ENCODE measurements at places on chromosomes 4 and X.

- no peak for DNase-seq
Observed at GRCh38 chr4:48011722-48012121, 4.8 kb downstream of the CNGA1 start.

- no peak for DNase-seq
Observed at GRCh38 chrX:140661643-140662042, 47.9 kb upstream of the LINC00632 start.

DNA sequence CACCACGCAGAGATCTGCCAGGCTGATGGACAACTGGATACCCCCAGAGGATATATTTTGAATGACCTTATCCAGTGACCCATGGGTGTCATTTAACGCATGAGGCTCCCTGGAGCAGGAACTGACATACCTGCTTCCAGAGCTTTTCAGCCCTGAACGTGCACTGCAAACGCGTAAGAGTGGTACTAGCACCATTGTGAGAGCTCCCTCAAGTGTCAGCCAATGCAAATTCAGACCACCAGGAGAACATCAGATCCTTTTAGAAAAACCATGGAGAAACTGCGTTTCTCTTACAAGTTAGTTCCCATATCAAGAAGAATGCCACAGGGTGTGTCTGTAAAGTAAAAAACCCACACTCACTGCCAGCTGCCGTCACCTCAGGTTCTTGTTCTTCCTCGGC, 7.3 kb downstream of the TREX2 start:
- no peak for DNase-seq

DNA sequence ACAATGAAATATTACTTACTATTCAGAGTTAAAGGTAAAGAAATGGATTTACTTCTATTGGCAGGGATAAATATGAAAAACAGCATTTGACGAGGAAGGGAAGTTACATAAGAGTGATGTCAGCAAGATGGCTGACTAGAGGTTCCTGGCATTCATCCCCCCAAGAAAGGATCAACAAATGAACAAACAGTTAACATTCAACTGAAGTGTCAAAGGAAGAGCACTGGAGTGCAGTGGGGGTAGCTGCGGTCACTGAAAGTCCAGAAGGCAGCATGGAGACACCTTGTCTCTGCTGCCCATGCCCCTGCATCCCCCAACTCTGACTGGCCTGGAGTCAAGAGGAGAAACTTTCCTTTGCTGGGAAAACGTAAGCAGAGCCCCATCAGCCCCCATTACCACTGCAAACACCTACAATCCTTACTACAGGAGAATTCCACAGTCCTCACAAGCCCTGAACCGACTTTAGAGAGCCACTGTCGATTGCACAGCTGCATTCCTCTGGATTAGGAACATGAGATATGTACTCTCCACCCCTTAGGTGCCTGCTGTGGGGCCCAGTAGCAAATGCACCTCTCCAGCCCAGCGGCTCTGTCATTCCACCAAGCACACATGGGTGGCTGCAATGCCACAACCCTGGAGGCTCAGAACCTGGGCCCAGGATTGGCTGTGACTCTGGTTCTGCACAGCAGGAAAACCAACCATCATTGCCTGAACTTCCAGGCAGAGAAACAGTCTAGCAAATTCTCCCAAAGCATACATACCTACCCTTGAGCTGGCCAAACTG, 79.5 kb downstream of the CBR4 start:
- DNase-seq: no peak

DNA sequence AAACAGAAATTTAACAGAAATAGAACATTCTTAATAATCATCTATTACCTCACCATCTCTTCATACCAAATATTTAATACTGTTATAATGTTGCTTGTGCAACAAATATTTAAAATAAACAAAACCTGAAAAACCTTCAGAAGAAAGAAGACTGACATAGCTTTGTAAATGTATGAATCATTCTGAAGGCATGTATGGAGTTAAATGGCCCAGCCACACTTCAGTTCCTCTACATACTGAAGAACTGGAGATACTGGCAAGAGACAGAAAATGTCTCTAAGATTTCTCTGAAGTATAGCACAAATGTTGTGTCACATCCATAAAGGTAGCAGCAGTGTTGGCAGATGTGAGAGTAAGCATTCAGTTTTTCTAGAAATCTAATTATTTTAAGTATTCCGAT, 275.3 kb upstream of the FGF13 start:
- no peak for DNase-seq

- DNase-seq: no peak
Observed at GRCh38 chr4:108953941-108954340, 191.1 kb upstream of the ETNPPL start.

DNA sequence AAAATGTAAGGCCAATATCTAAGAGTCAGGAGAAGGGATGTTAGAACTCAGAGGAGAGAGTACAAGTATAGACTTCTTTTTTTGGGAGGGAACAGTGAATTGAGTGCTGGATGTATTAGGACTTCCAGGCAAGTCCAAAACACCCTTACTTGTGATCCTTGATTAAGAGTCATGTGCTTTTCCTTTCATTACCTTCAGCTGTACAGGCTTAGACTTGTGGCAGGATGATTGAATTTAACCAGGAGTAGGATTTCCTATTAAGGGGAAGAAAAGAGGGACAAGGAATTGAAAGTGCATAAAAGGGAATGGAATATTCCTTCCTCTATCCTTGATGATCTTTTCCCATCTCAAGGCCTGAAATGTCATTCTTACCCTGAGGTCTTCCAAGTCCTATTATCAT, 606.7 kb downstream of the STIM2 start:
- no peak for DNase-seq

- DNase-seq: no peak
Observed at GRCh38 chr4:3112201-3112600, 37.7 kb downstream of the HTT start.

- DNase-seq: no peak
Observed at GRCh38 chr4:153755186-153755585, 4.6 kb downstream of the RNF175 start.

DNA sequence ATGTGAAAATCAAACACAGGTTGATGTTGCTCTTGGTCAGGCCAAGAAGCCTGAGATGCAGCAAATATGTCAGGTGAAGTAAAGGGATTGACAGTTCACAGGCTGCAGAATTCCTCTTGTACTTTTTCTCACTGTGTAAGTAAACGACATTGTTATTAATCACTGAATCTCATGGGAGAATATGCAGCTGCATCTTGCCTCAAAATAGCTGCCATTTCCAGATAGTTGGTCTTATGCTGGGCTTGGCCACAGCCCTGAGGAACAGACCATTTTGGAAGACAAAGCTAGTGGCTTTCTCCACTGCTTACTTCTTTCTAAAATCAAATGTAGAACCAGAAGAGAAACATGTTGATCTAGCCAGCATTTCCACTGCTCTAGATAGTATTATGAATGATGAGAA, 403.4 kb upstream of the NR3C2 start:
- no peak for DNase-seq

- peak; percentile 46 for DNase-seq
Observed at GRCh38 chrX:123959281-123960063, 2.0 kb upstream of the STAG2 start.

GRCh38 chr4:80006935-80007744, 65.9 kb downstream of the ANTXR2 start:
- DNase-seq: no peak

DNA sequence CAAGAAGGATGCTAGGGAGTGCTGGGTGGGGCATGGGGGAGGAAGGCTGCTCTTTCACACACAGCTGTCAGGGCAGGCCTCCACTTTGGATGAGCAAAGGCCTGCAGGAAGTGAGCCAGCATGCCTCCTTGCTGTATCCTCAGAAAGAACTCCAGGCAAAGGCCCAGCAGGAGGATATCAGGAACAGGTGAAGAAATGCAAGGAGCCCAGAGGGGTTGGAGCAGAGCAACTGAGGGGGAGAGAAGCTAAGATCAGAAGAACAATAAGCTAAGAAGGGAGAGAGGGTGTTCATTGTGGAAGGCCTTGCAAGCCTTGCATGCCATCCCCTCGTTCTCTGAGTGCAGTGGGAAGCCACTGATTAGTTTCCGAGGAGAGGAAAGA, 115.1 kb downstream of the CAMK2D start:
- DNase-seq: no peak

DNA sequence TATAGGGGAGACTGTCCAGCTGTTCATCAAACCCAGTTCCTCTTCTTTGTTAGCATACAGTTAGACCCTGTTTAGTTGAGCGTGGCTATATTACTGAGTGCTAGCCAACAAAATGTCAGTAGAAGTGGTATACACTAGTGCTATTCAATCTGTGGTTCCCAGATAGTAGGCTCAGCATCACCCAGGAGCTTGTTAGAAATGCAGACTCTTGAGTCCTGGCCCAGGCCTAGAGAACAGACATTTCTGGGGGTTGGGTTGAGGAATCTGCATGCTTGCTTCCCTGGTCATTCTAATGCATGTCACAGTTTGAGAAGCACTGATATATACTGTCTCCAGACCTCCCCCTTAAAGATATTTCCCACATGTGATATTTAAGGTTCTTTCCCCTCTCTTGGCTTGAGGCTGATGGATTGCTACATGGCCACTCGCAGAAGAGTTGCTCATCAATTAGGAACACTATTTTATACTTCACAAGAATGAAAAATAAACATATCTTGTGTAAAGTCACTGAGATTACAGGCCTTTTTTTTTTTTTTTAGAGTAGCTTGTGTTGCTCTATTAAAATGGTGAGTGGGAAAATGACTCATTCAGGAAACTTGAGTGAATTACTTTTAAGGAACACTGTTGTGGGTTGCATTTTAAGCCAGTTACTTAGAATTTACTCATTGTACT, 289.0 kb downstream of the STIM2 start:
- DNase-seq: no peak

DNA sequence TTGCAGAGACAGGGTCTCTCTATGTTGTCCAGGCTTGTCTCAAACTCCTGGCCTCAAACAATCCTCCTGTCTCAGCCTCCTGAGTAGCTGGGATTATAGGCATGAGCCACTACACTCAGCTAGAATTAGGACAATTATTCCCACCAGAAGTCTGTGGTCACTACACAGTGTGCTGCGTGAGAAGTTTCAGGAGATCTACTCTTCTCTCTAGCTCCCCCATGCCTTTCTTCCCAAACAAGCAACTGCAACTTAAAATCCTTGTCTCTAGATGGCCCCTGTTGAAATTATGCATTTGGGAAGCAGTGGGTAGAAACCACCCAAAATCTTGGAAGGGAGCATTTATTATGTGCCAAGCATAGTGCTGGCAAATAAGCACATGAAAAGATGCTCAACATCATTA, 21.1 kb upstream of the MAP7D3 start:
- DNase-seq: no peak

DNA sequence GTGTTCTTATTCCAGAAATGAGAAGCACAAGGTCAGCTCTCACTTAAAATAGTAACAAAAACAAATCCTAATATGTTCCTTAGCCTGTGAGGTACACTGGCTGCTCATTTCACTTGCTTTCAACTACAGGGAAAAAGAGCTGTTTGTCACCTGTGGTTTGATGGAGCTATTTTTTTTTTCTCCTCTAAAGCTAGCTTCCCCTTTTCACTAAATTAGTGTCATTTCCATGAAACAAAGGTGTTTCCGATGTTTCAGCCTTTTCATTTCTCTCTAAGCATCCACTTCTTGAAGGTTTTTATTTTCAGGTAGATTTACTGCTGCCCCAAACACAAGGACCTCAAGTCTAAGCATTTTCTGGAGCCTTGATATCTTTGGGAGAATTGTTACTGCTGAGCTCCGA, 148.6 kb downstream of the RBMX2 start:
- no peak for DNase-seq

- DNase-seq: no peak
Observed at GRCh38 chrX:108945883-108946523, 209.6 kb upstream of the IRS4 start.

DNA sequence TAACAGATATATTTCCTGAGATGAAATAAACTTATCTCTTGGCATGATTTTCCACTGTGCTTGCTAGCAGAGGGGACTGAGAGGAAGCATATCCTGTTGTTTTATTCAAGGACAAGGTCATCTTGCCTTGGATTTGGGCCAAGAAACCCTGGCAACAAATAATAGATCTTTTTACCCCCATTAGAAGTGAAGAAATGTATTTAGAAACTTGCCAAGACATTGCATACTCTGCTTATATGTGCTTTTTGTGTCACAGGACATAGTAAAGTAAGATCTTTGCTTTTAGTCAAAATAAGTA, 170.2 kb downstream of the RAPGEF2 start:
- DNase-seq: no peak

DNA sequence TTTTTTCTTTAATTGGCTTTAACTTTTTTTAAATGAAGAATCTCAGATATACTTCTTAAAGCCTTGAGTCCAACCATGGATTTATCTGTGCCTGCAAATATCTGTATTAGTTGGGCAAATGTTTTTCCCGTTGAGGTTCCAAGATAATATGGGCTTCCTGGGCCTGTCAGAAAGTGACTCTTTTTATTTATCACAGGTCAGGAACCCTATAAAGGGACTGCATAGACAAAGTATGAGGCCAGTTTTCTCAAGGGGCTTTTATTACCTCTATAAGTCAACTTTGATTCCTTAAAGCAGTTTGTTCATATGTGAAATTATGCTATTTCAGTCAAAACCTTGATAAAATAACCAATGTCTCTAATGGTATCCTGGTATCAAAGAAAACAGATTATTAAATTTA, 80.2 kb upstream of the BMP2K start:
- DNase-seq: no peak

GRCh38 chr4:2370597-2371320, 47.7 kb downstream of the ZFYVE28 start:
- no peak for DNase-seq

- DNase-seq: no peak
Observed at GRCh38 chr4:152045807-152046571, 285.2 kb upstream of the GATB start.

DNA sequence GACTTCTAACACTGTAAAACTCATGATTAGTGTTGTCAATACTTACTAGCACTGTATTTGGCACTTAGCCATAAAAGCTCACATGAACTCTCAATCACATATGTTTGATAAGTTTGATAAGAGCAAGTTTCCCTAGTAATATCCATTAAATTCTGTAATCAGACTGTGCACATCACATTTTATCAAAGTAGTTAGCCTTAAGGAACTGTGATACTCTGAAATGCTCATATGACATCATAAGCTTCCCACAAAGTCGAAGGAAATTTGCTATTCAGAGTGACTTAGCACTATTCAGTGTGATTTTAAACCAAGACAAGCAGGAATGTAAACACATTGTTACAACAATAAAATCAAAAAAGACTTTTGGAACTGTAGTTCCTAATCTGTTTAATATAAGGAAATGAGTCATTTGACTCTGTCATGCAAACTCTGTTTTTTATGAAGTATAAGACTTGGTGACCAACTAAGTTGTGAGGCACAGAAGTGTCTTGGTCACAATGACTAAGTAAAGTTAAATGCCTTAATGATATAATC, 6.7 kb downstream of the SLC7A11 start:
- no peak for DNase-seq

GRCh38 chrX:107485013-107485412, 35.6 kb downstream of the FRMPD3 start:
- no peak for DNase-seq

DNA sequence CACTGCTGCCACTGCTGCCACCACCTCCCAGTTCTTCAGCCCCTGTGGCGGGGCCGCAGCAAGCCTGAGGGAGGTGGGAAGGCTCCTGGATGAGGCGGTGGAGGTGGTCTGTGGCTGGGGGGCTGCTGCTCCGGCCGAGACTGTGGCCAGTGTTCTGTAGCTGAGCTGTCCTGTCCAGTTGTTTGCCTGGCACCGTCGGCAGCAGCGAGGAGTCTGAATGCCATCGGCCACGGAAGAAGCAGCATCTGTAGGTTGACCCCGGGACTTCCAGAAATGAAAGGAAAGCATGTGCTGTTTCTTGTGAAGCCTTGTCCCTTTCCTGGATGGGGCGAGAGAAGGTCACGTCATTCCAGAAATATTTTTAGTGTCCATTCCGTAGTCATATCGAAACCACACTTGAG, 3.3 kb downstream of the C4orf54 start:
- DNase-seq: no peak

Data from amygdala (tissue), 56 donors.